AG04449 (cell line): ENCODE measurements at places on chromosomes 4 and X.
A peak's percentile ranks its signal among the peaks of the same experiment; 100 is the strongest.

DNA sequence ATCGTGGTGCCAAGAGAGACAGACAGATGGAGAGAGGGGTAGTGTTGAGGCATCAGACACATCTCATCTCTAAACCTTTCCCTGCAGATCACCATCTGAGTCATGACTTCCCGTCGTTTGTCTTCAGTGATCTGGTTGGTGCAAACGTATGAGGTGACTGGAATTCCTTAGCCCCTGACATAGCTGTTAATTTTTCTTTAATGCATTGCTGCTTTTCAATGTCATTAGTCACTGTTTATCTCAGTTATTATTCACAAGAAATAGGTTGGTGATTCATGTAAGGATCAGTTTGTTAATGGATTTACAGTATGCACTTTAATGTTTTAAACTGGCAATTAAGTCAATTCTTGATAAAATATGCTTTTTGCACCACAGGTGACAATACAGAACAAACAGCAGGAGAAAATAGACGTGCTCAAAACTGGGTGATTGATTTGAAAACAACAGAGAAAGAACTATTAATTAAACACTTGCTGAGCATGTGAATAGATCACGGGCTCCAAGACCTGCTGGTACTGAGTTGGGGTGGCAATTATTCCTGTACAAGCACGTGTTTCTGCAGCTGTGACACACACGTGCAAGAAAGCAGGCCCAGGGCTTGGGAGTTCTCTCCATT is 1.3 kb upstream of the TMEM154 start:
- peak; percentile 40 for DNase-seq

DNA sequence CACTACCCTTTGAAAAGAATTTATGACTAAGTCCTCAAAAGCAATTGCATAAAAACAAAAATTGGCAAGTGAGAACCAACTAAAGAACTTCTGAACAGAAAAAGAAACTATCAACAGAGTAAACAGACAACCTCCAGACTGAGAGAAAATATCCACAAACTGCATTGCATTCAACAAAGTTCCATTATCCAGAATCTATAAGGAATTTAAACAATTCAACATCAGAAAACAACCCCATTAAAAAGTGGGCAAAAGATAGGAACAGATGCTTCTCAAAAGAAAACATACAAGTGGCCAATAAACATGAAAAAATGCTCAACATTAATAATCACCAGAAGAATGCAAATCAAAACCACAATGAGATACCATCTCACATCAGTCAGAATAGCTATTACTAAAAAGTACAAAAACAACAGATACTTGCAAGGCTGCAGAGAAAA is 130.2 kb downstream of the GASK1B start:
- peak; percentile 53 for DNase-seq

DNA sequence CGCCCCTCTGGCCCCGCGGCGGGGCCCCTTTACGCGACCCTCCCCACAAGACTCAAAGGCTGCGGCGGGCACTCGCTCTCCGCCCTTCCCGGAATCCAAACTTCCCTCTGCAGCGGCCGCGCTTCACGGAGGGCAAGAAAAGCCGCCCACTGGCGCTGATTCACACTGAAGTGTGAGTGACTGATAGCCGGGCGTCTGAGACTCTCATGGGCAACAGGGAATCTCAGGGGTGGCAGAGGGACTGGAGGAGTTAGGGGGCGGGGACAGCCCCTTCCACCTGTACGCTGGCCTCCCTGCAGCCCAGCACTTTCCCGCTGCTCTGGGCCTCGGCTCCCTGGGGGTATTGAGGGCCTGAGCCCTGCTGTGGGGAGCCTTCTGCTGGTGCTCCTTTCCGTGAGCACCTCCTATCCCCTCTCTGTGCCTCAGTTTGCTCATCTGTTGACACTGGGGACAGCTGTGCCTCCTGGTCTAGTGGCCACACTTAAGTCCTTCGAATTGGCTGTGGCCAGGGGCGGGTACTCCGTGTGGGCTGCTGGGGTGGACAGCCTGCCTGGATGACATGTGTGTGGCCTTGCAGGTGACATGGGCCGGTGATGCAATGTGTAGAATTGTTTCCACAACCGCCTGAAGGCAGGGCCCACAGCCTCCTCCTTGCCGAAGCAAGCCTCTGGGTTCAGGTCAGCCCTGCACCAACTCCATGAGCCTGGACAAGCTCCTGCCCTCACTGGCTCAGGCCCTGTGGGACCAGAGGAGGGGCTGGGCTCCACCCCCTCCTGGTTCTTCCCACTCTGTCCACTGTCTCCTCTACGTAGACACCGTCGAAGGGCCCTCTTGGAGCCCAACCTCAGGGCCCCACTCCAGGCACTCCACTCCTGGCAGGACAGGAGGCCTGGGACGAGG is 951 bp downstream of the SH3BP2 start:
- DNase-seq = no peak

GRCh38 chrX:50839730-50840129 is 25.7 kb upstream of the SHROOM4 start:
- DNase-seq = no peak

DNA sequence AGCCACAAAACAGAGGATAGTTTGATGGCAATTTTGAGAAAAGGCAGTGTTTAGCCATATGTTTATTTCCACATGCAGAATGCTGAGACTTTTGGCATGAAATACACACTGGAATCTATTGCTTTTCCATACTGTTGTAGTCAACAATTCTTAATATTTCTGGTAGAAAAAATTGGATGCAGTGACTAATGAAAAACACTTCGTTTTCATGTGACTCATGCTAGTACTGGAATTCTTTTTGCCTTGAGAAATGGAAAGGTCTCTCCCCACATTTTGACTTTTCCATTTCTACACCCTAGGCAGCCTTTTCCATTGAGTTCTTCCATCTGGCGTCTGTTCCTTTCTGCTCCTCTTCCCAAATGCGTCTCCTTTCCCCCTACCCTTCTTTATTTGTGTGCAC is 425.2 kb upstream of the FTHL17 start:
- DNase-seq = no peak

- no peak for DNase-seq
Measured at GRCh38 chr4:167831855-167832254, 260.5 kb upstream of the ANXA10 start.

GRCh38 chr4:124085561-124086180 is 626.9 kb downstream of the ANKRD50 start:
- no peak for DNase-seq

- no peak for DNase-seq
Measured at GRCh38 chr4:166519774-166520173, 646.7 kb downstream of the TLL1 start.

GRCh38 chrX:150163956-150164726 is 199.0 kb upstream of the MAMLD1 start:
- DNase-seq = no peak

DNA sequence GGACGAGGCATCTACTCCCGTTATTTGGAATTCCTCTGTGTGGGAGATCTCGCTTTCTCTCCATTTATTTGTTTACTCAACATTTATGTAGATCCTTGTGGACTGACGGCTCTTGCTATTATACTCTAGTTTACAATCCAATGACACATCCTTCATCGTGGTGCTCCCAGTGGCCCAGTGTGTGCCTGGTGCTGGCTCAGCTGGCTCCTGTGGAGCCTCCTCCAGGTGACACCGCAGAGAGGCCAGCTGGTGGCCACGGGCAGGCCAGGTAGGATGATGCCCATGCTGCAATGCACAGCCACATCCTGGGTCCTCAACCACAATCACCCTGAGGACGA is 84.0 kb upstream of the AFAP1 start:
- DNase-seq = no peak

GRCh38 chr4:121380776-121381462 is at the start of gene QRFPR:
Gene QRFPR, minus strand, starts transcription at chr4:121381018. Its CDS starts 371 bp downstream, at chr4:121380647.
- DNase-seq = no peak

GRCh38 chrX:2383735-2384134 is 117.0 kb downstream of the DHRSX start:
- no peak for DNase-seq

GRCh38 chrX:85930099-85930498 is 117.3 kb downstream of the CHM start:
- DNase-seq = no peak

DNA sequence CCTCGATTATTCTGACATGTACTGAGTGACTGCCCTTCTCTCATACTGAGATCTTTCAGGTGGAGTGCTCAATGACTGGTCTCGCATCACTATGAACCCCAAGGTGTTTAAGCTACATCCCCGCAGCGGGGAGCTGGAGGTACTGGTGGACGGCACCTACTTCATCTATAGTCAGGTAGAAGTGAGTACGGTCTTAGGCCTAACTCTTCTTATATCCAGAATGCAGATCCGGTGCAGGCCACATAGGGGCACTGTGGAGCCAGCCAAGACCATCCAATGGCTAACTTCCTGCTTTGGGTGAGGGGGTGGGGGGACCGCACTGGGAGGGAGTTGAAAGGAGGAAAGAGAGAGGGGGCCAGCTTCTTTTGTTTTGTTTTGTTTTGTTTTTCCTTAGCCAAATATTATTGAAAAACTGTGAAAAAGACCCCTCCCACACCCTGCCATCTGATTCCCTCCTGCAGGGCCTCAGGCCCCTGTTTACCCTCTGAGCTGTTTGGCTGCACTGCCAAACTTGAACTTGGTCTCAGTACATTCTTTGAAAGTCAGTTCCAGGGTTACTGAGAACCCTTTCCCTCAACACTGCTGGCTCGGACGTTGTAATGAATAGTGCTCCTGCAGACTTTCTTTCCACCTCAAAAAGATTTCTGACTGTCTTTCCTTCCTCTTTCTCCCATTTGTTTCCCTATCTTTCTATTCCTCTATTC is 16.2 kb downstream of the AWAT2 start:
- no peak for DNase-seq

DNA sequence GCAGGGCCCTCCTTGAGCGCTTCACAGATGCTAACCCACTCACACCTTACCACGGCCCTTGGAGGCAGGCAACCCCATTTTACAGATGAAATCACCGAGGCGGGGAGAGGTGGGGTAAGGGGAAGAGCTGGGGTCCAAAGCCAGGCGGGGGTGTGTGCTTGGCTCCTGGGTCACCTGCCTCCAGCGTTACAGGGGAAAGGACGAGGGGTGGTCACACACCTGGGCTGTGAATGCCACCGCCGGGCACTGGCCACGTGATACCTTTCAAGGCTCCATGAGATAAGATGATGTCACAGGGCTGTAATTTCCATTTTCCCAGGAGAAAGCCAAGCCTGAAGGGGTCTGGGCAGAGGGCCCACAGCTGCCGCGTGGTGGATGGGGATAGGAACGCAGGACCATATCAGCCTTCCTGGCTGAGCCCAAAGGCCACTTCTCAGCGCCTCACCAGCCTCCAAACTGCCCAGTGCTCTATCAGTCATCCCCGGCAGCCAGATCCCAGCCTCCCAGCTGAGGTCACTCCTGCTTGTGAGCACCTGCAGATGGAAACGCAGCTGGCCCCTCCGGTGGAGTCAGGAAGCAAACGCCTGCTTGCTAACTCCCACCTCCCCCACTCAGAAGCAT is 62.4 kb upstream of the CRMP1 start:
- DNase-seq = no peak

- no peak for DNase-seq
Measured at GRCh38 chrX:107712231-107713202, 63.1 kb downstream of the TSC22D3 start.

GRCh38 chrX:10174810-10175209 is 18.0 kb downstream of the CLCN4 start:
- DNase-seq = no peak

DNA sequence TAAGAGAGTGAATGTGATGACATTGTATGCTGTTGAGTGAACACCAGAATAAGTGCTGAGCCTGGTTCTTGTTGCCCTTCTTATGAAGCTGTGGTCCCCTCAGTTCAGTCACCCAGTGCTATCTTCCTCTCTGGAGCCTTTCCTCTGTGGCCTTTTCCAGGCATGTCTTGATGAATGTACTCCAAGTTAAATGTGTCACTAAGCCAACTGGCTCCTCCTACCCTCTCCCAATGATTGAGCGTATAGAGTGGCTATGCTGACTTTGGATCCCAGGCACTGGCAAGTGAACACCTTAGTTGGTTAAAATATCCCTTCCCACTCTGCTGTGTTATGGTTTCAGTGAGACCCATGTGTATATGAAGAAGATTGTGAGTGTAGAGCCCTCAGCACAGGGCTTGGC is 134.1 kb upstream of the MAMLD1 start:
- DNase-seq = no peak

DNA sequence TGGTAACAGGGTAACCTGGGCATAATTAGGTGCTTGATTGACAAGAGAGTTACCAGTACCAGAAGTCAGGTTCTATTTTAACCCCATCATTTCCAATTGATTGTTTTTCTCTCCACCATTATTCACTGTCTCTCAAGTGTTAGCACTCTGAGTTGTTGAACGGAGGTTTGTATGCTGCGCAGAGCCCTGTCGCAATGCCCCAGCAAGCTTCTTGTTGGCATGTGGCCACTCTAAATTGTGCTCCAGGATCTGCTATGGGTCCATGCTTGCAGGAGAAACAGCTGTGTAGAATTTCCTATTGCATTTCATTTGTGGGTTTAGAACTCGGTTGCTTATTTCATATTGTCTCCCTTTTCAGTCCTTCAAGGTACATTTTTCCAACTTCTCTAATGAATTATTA is 98.2 kb downstream of the KLHL8 start:
- DNase-seq = no peak

DNA sequence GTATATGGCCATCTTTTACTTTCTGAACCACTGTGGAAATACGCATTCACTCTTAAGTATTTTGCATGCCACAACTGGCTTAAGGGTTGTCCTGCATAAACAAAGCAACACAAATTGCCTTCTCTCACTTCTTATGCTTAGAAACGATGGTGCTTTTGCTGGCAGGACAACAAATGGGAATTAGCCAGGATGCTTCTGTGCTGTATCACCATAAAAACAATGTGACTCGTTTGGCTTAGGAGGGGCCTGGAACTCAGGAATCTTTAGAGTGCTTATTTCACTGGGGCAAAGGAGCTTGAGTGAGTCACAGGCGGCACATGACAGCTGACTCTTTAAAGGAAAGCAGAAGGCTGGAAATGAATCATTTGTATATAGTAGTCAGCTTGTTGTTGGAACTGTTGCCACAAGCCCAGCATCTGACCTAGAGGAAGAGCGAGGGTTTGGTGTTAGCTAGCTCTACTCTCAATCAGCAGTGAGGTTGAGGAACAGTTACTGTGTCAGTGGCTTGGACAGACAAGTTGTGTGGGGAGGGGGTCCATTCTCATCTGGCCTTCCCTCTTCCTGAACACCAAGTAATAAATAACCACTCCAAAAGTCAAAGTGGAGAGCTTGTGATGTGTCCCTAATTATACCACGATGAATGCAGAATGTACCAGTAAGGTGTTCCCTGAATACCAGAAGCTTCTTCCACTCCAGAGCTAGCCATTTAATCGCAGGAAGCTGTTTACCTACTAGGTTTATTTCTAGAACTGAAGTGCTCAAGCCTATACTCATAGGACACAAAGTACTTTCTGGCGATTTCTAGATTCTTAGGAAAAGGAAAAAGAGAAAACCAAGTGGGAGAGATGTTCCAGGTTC is 293.1 kb downstream of the CAMK2D start:
- peak; percentile 99 for DNase-seq

DNA sequence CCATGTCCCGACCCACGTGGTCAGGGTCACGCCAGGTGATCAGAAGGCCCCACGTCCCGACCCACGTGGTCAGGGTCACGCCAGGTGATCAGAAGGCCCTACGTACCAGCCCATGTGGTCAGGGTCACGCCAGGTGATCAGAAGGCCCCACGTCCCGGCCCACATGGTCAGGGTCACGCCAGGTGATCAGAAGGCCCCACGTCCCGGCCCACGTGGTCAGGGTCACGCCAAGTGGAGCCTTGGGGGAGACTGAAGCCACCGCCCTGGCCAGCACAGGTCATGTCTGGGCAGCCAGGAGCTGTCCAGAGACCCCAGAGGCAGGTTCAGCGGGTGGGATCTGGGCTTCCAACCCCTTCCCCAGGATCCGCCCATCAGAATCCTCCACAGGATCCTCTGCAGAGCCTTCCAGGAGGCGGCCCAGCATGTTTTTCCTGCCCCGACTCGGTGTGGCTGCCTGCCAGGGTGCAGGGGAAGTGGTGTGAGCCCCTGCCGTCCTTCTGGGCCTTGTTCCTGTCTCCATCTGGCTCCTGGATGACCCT is 58.4 kb downstream of the FAM53A start:
- no peak for DNase-seq
